ENCODE measurements at places on chromosomes 16 and 17.
A peak's percentile ranks its signal among the peaks of the same experiment; 100 is the strongest.

DNA sequence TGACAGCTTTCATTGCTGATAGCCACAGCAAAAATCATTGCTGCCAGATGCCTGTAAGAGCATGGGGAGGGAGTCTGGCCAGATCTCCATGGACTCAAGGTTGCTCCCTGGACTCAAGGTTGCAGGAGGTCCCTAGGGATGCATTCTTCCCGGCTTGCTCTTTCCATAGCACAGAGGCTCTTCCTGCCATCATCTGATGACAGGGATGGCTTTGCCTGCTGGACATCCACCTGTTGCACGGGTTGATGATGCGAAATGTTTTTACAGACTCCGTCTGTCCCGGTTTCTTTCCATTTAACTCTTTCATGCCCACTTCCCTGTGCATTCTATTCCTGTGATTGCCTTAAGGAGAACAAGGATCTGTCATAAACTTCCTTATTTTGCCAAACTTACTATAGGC is 115.6 kb upstream of the HSBP1 start:
- DNase-seq, result no peak

DNA sequence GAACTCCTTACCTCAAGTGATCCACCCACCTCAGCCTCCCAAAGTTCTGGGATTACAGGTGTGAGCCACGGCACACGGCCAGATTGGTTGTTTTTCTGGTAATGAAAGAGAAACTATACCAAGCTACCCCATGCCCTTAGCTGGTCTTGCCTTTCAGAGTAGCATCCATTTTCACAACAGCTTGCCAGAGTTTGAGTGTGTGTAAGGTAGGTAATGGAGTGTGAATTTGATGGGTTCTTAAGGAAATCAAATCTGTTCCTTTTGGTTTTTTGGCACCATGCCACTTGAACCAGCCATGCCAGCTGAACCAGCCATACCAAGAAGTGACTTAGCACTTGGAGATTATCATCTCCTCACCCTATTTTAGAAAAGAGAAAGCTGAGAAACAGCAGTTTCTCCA is 5.1 kb downstream of the CALCOCO2 start:
- peak; percentile 18 for DNase-seq

- DNase-seq, result no peak
These were observed 18.4 kb downstream of the FOXJ1 start for GRCh38 chr17:76122431-76123190.

DNA sequence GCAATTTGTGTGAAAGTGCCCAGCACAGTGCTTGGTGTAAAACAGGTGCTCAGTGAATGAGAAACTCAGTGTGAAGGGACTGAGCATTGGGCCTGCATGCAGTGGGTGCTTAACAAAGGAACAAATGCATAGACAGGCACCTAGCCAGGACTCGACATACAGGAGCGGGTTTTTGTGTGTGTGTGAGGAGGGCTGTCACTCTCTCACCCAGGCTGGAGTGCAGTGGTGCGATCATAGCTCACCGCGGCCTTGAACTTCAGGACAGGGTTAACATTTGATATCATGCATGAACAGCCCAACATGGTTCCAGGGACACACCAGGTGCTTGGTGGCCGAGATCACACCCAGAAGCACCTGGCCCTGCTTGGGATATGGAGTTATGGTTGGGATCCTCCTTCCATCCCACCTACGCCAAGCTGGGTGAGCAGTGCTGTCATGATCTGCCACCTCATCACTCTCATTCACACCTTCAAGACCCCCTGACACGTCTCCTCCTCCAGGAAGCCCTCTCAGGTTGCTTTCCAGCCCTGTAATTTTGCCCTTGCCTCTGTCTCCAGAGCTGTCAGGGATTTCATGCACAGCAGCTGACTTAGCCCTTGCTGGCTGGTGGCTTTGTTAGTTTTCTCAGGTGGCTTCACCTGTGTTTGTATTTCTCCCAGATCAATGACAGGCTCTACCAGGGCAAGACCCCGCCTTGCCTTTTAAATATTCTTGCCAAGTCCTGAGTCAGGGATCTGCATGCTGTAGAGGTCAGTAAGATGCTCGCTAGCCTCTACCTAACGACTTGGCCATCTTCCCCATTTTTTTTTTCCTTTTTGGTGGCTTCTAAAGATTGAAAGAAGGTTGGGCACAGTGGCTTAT is 66.4 kb downstream of the OR1D5 start:
- DNase-seq, result no peak

GRCh38 chr17:20202141-20202621 is 193.0 kb downstream of the SPECC1 start:
- no peak for DNase-seq

DNA sequence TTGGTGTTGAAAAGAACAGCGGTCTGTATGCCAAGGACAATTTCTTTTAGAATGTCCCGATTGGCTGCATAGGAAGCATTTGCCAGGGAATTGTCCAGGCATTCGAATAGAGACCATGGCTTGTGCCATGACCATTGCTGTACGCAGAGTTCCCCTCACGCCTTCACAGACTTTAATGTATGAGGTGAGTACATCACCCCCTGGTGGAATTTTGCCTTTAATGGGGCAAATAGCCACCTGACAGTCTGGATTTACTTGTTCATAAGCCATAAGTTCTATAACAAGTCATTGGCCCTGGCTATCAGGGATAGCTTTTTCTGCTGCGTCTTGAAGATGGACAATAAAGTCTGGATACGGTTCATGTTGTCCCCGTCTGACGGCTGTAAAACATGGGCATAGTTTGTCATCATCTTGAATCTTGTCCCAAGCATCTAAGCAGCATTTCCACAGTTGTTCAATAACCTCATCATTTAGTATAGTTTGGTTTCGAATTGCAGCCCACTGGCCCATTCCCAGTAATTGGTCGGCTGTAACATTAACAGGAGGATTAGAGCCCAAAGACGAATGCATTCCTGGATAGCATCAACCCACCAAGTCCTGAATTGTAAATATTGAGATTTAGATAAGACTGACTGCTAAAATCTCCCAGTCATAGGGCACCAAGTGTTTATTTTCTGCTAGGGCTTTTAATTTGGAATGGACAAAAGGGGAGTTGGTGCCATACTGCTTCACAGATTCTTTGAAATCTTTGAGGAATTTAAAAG is 67.7 kb upstream of the ARL4D start:
- no peak for DNase-seq

GRCh38 chr17:77228241-77228752 is 87.5 kb downstream of the SEC14L1 start:
- DNase-seq, result no peak

- DNase-seq, result no peak
These were observed 13.7 kb upstream of the CSNK1D start for GRCh38 chr17:82287013-82287867.

DNA sequence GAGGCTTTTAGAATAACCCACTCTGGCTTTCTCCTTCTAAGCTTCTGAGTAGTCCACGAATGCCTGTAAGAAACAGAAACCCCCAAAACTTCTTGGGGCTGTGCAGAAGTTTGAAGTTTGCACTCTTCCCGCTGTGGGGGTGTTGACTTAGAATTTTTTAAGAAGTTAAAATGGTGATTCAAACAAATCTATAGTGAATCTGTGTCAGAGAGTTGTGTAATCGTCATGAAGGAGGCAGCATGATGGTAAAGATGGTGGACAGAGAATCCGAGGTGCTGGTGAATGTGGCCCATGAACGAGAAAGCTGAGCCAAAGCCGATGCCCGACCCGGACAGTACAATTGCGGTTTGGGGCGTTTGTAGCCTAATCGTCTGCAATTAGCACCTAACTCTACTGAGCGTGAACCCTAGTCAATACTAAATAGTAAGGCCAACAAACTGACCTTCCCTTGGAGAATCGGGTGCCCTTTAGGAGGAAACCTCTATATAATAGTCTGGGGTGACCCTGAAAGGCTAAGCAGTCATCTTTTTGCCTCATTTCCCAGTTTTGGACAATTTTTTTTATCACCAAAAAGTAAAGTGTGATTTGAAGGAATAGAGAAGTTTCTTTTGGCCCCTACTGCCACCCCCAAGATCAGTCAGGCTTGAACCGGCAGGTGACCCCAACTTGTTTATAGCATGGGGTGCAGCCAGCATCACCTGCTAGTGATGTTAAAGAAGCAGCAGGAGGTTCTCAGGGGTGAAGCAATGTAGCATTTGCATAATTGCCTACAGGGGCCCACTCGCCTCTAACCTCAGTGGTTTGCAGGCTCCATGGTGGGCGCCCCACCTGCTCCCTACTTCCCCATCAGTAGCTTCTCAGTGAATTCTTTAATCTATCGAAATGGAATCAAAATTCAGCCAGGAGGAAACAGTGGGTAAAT is 11.2 kb downstream of the IRF8 start:
- no peak for DNase-seq

- DNase-seq, result no peak
These were observed 122.9 kb downstream of the METRNL start for GRCh38 chr17:83202002-83203000.

GRCh38 chr17:60514053-60514452 is 12.0 kb downstream of the APPBP2 start:
- no peak for DNase-seq

DNA sequence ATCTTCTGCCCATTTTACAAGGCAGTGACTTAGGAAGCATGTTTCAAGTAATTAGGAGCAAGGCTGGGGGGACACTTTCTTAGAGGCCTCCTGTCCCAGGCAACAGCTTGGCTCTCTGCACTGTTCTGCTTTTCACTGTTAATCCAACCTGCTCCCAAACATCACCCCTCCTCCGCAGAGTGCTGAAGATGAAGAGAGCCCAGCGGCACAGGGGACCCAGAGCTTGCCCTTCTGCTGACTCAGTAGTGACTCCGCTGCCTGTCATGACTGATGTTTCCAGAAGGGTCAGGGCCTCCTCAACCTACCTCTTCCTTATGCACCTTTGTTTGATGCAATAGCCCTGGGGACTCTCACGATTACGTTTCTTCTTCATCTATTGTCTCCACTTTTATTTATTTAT is 38.9 kb upstream of the NDRG4 start:
- no peak for DNase-seq

- no peak for DNase-seq
These were observed 14.1 kb downstream of the MIEN1 start for GRCh38 chr17:39716073-39716818.

- DNase-seq, result no peak
These were observed 2.7 kb downstream of the WDR90 start for GRCh38 chr16:651844-652243.

GRCh38 chr16:89050119-89050867 is 43.4 kb upstream of the ACSF3 start:
- DNase-seq, result no peak

DNA sequence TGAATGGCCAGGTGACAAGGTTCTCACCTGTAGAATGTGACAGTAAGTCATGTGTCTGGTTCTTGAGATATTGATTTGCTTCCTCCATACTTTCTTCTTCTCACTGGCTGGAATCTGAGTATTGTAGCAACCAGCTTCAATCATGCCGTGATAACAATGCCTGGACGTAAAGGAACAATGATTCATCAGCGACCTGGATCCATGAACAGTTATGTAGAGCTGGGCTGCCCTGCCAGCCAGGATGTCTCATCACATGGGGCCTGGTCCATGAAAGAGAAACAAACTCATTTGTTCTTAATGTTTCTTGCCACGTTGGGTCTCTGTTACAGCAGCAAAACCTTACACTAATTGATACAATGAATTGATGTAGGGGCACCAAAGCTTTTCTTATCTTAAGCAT is 627.2 kb downstream of the TOX3 start:
- no peak for DNase-seq

DNA sequence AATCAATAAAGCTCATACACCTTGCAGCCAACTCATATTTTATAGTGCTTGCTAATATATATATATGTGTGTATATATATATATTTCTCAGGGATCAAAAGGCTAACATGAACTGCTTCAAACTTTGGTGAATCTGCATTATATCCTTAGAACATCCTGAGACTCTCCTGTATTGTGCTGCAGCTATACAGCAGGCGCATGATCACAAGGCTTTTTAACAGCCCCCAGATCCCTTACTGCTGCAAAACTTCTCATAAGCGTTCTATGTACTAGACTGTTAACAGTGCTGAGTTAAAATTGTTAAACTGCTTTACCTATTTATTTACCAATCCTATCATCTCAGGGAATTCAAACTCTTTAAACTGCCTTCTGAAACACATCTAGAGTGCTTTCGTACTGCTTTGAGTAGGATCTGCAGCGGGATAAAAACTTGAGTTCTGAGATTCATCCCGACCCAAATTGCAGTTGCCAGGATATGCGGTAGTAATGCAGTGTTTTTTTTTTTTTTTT is 1.3 kb downstream of the GPATCH8 start:
- no peak for DNase-seq

DNA sequence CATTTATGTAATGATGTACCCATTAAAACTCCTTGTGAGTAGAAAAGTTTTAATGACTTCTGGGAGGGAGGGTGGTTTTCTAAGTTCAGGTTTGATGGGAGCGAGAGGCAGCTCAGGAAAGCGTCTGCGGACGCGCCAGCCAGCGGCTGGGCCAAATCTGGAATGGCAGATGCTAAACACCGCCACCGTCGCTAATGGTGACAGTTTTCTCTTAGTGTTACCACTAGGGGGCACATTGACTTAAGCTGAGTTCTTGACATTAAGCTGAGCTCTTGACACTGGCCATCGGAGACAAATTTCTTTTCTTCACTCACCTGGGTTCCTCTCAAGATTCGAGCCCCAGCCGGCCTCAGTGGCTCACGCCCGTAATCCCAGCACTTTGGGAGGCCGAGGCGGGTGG is 6.7 kb downstream of the TRPV1 start:
- no peak for DNase-seq

- DNase-seq, result no peak
These were observed 216.4 kb upstream of the DYNLRB2 start for GRCh38 chr16:80324371-80324770.

GRCh38 chr16:79668502-79668901 is 68.0 kb upstream of the MAF start:
- DNase-seq, result no peak

- no peak for DNase-seq
These were observed 17.4 kb upstream of the RAB11FIP4 start for GRCh38 chr17:31374094-31374447.

DNA sequence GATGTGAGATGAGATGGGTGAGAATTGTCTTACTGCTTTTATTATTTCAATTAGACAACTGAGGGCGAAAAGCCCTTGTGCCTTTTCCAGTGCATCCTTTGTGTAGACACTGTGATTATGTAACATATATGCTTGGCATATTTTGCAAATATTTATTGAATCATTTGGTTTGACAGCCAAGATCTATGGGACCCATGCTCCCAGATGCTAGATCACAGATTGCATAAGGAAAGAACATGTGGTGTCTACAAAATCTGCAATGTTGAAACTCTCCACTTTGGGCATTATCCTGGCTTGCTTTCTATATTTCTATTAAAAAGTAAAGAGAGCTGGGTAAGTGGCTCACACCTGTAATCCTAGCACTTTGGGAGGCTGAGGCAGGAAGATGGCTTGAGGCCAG is 4.8 kb upstream of the COG1 start:
- no peak for DNase-seq

DNA sequence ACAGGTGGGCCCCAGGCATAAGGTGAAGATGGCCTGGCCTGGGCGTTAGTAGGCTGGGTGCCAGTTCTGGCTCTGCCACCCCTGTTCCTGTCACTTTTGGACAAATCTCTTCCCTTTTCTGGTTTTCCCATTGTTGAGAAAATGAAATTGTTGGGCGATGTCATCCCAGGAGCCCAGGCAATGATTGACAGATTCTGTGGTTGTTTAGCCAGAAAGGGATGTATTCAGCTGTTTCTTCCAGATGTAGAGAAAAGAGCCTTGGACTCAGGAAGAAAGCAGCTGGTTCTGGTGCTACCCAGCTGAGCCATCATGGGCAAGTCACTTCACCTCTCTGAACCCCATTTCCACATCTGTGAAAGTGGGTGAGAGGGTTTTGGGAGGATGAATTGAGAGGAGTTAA is 60.1 kb upstream of the MRTFB start:
- DNase-seq, result no peak

- no peak for DNase-seq
These were observed 77.5 kb downstream of the ENGASE start for GRCh38 chr17:79152110-79152509.

- DNase-seq, result no peak
These were observed 230.6 kb upstream of the RPL38 start for GRCh38 chr17:73972901-73973300.
